ENCODE measurements at places on chromosomes 5 and 9.

- DNase-seq, result no peak
Measured at GRCh38 chr9:29968831-29969230, 2395.6 kb upstream of the C9orf72 start.

- no peak for DNase-seq
Measured at GRCh38 chr9:6938447-6938846, 180.7 kb downstream of the KDM4C start.

DNA sequence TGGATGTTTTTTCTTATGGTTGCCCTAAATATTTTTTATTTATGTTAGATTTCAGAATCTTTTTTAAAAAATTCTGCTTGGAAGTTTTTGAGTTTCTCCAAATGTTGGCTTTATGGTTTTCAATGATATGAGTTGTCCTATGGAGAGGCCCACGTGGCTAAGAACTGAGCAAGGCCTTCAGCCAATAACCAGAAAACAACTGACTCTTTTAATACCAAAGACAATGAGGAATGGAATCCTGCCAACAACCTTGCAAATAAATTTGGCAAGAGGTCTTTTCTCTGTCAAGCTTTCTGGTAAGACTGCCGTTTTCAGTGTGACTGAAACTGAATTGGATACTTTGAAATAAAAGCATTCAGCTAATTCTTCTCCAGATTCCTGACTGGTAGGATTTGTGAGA lies 1740.1 kb upstream of the WWC1 start:
- no peak for DNase-seq

- no peak for DNase-seq
Measured at GRCh38 chr9:16023446-16023845, 470.6 kb downstream of the CCDC171 start.

Data from Kasumi-1 (cell line).